Effector CD4-positive, alpha-beta T cell (primary cell): ENCODE measurements at places on chromosomes 6 and 20.

GRCh38 chr20:46362921-46363867 lies 43.2 kb downstream of the ELMO2 start:
- DNase-seq: no peak

DNA sequence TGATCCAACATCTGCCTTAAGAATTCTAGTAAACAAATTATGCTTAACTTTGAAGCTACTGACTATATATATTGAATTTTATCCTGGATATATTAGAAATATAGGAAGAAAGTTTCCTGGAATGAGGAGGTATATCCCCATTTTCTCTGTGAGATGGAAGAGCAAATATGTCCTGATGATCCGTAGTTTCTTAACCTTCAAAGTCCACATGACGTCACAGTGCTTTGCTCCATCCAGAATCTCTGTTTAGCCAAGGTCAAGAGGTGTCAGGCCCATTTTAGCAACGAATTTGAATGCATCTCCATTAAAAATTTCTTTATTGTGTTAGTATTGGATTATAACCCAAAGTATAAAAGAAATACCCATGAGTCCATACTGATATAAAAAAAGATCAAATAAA lies 162.5 kb downstream of the PRL start:
- DNase-seq: no peak

GRCh38 chr20:4728120-4728760 lies 6.5 kb downstream of the PRND start:
- DNase-seq: no peak

GRCh38 chr6:65989676-65990075 lies 282.6 kb upstream of the EYS start:
- DNase-seq: no peak

- DNase-seq: no peak
Observed at GRCh38 chr6:7004581-7005297, 103.0 kb upstream of the RREB1 start.

DNA sequence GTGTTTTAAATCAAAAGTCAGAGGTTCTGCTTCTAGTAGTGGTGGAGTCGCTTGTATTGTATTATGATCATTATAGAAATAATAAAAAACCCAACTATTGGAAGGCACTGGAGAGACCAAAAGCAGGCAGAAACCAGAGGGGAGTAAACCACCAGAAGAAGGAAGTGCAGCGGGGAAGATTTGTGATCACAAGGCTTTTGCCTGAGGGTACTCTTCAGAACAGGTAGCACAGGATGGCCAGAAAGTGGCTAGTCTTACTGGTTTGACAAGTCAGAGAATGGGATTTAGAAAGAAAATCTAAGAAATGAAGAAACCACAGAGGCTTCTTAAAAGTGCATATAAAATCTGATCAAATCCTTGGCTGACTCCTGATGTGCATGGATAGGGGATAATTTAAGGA lies 24.0 kb downstream of the MAPK13 start:
- DNase-seq: no peak

DNA sequence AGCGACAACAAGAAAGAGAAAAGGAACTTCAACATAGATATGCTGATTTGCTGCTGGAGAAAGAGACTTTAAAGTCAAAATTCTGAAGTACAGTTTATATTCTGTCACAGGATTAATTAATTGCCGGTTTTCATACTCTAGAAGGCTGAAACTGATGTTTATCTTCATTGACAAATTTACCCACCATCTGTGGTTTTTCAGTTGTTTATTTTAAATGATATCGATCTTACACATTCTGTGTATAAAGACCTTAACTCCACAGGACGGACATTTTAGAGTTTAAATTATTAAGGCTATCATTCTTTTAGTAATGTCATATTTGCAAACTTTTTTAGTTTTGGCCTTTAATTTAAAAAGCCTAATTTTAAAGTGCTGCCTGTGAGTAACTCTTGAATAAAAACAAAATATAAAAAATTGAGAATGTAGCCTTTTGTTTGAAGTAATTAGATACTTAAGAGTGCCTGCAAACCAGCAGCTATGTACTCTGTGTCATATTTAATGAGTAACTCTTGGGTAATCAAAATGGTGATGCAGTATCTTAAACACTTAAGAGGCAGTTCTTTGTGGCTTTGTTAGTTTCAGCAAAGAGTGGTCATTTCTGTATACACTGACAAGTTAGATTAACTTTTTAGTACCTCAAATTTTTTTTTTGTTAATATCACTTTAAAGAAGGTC lies 59.3 kb downstream of the CDC5L start:
- no peak for DNase-seq

DNA sequence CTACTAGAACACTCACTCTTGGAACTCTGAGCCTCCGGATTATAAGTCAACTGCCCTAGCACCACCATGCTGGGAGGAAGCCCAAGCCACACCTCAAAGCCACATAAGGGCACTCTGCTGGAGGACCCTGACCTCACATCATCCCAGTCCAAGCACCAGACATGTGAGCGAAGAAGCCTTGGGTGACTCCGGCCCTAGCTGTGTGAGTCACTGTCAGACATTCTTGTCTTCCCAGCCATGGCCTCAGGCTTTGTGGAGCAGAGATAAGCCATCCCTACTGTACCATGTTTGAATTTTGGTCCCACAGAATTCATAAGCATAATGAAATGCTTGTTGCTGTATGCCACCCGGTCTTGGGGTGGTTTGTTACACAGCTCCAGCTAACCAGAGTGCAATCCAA lies 247.7 kb downstream of the SOD2 start:
- DNase-seq: no peak

DNA sequence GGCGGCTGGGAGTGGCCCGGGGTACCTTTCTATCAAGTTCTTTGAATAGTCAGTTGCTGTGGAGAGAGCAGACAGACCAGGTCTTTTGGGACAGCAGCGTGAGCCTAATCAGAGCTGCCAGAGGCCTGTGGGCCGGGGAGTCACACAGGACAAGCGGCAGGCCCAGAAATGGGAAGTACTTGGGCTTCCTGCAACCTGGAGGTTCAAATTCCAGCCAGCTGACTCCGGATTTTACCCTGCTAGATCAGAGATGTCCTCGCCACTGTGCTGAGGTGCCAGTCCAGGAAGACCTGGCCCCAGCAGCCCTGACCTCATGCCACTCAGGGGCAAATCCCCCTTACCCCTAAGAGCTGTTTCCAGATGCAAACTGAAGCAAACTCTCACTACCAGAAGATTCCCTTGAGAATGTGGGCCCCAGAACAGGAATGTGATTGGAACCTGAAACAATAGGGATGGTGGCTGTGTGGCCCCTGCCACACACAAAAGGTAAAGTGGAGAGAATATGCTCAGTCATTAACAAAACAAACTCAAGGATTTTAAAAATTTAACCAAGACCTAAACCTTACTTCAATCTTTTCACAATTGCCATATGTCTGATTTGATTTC lies 9.7 kb downstream of the BEND3 start:
- no peak for DNase-seq

GRCh38 chr20:40008177-40008576 lies 680.9 kb downstream of the MAFB start:
- DNase-seq: no peak

- DNase-seq: no peak
Observed at GRCh38 chr20:1623501-1624205, 3.8 kb upstream of the SIRPB1 start.

DNA sequence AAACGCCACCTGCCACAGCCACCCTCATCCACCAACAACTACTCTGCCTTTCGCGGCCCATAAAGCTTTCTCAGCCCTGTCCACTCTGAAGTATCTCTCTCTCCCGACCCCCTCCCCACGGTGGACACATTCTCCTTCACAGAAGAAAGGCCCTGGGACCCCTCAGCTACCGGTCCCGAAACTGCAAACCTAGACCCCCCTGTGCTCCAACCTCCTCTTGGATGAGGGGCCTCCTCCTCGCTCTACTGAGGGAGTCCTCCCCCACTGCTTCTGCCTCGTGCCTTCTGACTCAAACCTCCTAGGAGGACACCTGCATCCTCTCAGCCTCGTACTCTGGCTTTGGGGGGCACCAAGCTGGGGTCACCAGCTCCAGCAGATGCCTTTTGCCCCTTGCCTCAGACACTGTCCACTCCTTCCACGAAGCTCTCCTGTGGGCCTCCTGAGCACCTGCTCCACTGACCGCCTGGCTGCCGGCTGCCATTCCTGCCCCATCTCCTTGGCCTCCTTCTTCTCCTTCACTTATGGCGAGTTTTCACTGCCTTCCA lies 24.9 kb downstream of the RNASET2 start:
- no peak for DNase-seq

DNA sequence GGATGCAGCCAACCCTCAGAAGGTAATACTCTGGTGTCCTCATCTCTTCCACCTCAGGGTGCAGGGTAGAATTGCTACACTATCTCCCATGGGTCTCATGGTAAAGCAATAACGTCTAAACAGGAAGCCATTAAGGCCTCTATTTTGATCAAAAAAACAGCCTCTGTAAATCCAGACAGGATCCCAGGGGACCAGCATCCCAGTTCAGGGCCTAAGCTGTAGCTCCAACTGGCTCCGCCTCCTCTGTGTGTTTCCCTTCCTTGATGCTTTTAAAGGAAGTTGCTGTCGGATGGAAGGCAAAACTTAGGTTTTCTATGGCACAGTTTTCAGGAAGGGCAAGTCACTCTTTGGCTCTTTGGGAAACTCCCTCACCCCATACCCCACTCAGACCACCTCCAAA lies 222.0 kb downstream of the MAFB start:
- no peak for DNase-seq

DNA sequence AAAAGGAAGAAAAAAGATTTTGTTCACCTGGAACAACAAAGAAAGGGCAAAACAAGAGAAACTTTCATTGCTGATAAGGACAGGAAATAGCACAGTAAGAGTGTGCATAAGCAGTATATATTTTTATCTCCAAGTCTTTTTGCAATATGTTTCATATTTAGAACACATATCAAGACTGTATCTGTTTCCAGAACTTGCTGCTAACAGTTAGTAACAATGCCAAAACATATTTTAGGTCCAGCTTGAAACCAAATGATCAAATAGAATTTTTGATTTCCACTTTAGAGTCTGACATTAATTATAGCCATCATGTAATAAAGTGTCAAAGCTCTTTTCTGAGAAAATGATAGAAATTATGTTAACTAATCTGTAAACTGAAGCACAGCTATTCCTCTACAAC lies 143.5 kb upstream of the SUPT3H start:
- no peak for DNase-seq

DNA sequence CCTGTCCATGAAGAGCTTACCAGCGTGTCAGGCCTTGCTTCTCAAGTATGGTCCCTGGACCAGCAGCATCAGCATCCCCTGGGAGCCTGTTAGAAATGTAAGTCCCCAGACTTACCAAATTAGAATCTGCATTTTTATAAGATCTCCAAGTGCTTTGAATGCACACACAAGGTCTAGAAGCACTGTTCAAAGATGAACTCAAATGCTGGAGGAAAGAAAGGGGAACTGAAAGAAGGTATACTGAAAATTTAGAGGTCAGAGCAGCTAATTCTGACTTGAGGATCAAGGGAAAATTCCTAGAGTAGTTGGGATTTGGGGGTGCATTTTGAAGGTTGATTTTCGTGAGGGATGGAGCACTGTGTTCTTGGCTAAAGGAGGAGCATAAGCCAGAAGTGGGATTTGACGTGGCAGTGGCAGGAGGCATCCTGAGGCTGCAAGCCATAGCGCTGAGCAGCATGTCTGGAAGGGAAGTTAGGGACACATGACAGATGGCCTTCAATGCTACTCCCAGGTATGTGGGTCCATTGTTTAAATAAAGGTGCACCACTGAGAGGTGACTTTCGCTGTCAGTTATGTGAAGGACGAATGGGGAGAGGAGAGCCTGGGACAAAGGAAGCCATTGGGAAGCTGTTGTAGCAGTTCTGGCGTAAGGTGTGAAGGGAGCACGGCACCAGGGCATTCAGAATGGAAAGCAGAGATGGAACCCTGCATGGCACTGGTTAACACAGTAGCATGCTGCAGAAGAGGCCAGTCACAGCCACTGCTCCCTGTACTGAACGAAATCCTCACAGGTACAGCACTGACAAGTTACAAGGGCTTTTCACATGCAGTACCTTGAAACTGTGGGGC lies 36.2 kb downstream of the ARMC2 start:
- DNase-seq: no peak

DNA sequence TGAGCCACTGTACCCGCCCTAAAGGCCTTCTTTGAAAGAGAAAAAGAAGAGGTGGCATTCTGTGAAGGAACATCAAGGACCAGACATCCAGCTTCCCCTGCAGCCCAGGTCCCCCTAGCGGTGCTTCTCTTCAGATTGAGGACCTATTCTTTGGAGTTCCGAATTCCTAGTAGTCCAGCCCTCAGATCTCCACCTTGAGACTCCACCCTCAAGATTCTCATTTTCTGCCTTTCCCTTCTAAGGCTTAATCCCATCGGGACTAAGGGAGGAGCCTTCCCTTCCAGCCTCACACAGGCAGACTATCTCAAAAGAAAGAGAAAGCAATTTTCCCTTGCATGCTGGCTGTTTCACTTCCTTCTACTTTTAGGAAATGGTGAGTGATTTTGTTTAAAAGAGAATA lies 32.5 kb downstream of the MUC22 start:
- no peak for DNase-seq

- DNase-seq: no peak
Observed at GRCh38 chr6:133715270-133715669, 173.6 kb upstream of the TCF21 start.

DNA sequence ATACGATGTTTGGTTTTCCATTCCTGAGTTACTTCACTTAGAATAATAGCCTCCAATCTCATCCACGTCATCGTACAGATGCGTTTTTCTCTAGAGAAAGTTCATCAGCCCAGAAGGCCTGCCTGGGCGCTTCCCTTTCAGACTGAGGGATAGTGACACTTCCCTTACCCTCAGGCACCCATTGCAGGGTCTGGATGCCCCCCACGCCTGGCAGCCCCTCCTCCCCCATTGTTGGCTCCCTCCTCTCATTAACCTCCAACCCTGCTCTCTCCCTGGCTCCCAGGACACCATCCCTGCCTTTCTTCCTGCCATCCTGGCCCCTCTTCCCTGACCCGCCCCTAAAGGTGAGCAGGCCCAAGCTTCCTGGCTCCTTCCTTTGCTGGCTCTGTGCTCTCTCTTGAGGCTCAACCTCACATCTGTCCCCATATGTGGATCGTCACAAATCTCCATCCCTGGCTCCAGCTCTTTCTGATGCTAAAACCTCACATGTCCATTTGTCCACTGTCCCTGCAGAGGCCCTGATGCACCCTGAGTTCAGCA lies 145.2 kb downstream of the SYCP2 start:
- no peak for DNase-seq

- DNase-seq: no peak
Observed at GRCh38 chr6:141152951-141153350, 979.8 kb upstream of the GJE1 start.
